ENCODE measurements at places on chromosomes 3 and 15. TPM values are rescaled to one million over a fixed set of nuclear protein-coding genes. Genes with fewer than 3 reads are reported as not detected.

THRB gene
- 0.98 TPM for polyA plus RNA-seq

NAALADL2 gene
- polyA plus RNA-seq, result 0.30 TPM

ELL3 gene
- polyA plus RNA-seq, result 15.5 TPM

CPN2 gene
- 0.03 TPM for polyA plus RNA-seq

ROBO1 gene
- polyA plus RNA-seq, result 51.4 TPM

PLA2G4E gene
- 0.03 TPM for polyA plus RNA-seq

FAM81A gene
- polyA plus RNA-seq, result 0.56 TPM

SPG21 gene
- 51.4 TPM for polyA plus RNA-seq

EPHB3 gene
- 0.41 TPM for polyA plus RNA-seq

PPP2R3A gene
- 4.1 TPM for polyA plus RNA-seq

RASL12 gene
- 16.7 TPM for polyA plus RNA-seq

SPINT1 gene
- 266 TPM for polyA plus RNA-seq

DUOXA2 gene
- 0.05 TPM for polyA plus RNA-seq

MAP1A gene
- polyA plus RNA-seq, result 0.57 TPM

NOX5 gene
- polyA plus RNA-seq, result not detected

DOCK3 gene
- 2.7 TPM for polyA plus RNA-seq

CCR3 gene
- not detected for polyA plus RNA-seq

GREM1 gene
- 0.33 TPM for polyA plus RNA-seq

PP2D1 gene
- polyA plus RNA-seq, result not detected

IL17RB gene
- 13.3 TPM for polyA plus RNA-seq

C3orf22 gene
- not detected for polyA plus RNA-seq

FBXO40 gene
- polyA plus RNA-seq, result 0.05 TPM

TLR9 gene
- 0.05 TPM for polyA plus RNA-seq

KCNH8 gene
- 2.2 TPM for polyA plus RNA-seq

RSL24D1 gene
- polyA plus RNA-seq, result 45.7 TPM

TGM5 gene
- polyA plus RNA-seq, result not detected

DHFR2 gene
- 0.59 TPM for polyA plus RNA-seq

GCHFR gene
- polyA plus RNA-seq, result 102 TPM

P2RY13 gene
- not detected for polyA plus RNA-seq

ADCY5 gene
- polyA plus RNA-seq, result 48.9 TPM

RTP3 gene
- polyA plus RNA-seq, result 0.06 TPM

CHRNA7 gene
- polyA plus RNA-seq, result 11.0 TPM

HHLA2 gene
- polyA plus RNA-seq, result not detected

FOXL2 gene
- polyA plus RNA-seq, result 0.59 TPM

ANO10 gene
- polyA plus RNA-seq, result 38.0 TPM
